ENCODE measurements at places on chromosomes 3 and 15. TPM values are rescaled to one million over a fixed set of nuclear protein-coding genes. Genes with fewer than 3 reads are reported as not detected.
A peak's percentile ranks its signal among the peaks of the same experiment; 100 is the strongest.

The LMLN gene
- 7.8 TPM for total RNA-seq

The ADGRG7 gene
- total RNA-seq = not detected

The MUC20 gene
- total RNA-seq = 61.4 TPM

The SAMD7 gene
- not detected for total RNA-seq

The SH2D7 gene
- not detected for total RNA-seq

The PSTPIP1 gene
- 0.89 TPM for total RNA-seq

The CAMK2N2 gene
- 0.67 TPM for total RNA-seq

The RGMA gene
- total RNA-seq = 1.0 TPM

The GOLIM4 gene
- total RNA-seq = 27.2 TPM

The RAB5A gene
- total RNA-seq = 59.7 TPM

The GPR149 gene
- total RNA-seq = not detected

GRCh38 chr3:58459160-58459559, 25.5 kb upstream of the PDHB start:
- DNase-seq = no peak

- no peak for DNase-seq
Measured at GRCh38 chr3:191283400-191283799, 45.8 kb upstream of the CCDC50 start.

- DNase-seq = no peak
Measured at GRCh38 chr15:100001405-100001804, 268.2 kb upstream of the LYSMD4 start.

DNA sequence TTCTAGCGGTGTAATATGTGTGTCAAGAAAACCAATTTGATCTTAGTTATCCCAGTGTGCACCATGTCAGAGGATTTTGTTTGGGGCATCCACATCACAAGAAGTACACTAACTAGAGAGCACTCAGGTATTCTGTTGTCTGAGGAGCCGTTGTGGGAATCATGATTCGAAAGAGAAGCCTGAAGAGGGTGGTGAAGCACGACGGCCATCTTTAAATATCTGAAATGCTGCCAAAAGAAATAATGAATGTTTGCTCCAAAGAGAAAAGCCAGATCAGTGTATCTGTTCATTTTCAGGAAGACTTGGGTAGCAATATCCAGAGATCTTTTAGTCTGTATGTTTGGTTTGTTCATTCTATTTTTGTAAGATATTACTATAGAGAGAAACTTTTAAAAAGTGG, 180.7 kb downstream of the KLHL25 start:
- no peak for DNase-seq

DNA sequence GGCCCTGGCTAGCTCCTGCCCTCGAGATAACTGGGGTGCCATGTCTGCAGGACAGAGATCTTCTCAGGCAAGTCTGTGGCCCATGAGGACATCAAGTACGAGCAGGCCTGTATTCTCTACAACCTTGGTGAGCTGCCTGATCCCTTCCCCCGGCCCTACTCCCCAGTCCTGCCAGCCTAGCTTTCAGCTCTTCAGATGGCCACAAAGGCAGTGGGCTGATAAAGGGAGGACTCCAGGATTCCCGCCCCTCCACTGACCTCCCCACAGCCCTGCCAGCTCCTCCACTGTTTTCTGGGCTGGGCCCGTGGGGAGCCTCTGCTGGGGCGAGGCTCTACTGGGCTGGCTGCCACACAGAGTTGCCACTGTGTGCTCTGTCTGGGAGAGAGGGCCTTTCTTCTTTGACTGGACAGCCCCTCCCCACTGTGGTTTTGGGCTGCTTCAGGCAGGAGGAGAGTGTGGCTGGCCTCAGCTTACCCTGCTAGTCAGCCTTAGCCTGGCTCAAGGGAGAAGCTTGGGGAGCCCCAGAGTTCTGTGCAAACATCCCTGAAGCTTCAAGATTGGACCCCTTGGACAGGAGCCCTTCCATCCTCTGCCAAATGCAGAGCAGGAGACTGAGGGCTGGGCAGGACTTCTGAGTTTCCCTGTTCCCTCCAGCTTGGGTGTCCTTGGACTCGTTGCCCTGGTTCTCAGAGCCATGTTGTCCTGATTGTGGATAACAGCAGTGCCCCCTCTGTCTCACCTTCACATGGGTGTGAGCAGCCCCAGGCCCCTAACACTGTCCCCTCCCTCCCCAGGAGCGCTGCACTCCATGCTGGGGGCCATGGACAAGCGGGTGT, 24.4 kb downstream of the PTPN23 start:
- no peak for DNase-seq

- no peak for DNase-seq
Measured at GRCh38 chr3:155392138-155392537, 98.7 kb upstream of the STRIT1 start.

DNA sequence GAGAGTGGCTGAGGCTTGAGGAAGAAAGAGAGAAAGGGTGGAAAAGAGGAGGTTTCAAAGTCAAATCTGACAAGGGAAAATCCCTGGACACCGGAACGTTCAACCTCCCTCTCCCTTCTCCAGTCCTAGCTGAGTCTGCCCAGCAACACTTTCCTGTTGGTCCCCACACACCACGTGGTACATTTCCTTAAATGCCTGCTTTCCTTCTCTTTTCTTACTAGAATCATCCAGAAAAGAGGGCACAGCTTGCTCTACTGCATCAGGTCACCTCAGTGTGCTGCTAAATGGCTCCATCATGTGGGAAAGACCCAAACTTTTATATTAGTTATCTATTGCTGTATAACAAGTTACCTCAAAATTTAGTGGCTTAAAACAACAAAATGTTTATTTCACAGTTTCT, 181.2 kb downstream of the NECTIN3 start:
- no peak for DNase-seq

DNA sequence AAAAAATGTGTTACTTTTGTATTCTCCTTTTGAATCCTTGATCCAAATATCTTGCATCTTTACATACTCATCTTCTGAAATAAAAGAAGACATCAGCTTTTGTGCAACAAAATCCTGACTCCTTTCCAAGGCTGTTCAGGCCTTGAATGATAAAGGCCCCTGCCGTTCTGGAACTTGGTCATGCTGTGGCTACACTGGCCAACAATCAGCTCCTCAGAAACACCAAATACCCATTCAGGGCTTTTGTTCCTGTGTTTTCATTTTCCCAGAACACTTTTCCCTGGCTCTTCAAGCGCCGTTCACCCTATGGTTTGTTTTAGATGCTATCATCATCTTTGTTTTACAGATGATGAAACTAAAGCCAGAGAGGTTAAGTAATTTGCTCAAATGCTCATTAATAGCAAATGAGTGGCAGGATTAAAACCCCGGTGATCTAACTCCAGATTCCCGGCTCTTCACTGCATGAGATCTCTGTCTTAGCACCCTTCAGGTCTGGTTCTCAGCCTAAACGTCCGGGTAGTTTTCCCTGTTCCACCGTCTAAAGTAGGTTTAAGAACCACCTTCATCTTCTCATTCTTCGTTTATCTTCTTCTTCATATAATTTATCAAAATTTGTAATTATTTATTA, 58.3 kb downstream of the EPHA3 start:
- no peak for DNase-seq

DNA sequence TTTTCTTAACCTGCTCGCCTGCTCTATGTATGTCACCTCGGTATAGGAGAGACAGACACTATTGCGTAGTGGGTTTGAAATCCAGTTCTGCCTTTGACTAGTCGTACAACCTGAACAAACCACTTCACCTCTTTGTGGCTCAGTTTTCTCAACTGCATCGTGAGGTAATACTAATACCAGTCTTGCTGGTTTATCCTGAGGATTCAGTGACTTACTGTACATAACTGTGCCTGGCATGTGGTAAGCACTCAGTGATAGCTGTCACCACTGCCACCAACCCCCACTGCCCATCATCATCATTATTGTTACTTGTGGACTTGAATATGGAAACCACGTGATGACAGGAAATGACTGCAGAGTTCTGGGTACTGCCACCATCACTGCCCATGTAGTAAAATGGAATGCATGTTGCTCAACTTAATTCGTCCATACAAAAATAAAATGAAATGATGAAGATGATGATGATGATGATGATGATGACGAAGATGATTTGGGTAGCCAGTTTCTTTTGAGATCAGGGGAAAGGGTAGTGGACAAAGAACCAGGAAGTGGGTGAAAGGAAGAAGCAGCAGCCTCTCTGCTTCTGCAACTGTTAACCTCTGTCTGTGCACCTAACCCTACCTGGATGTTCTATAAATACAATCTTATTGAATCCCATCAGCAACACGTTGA, 228.1 kb downstream of the FEZF2 start:
- no peak for DNase-seq

GRCh38 chr15:63212050-63213004, 22.9 kb downstream of the RAB8B start:
- no peak for DNase-seq

DNA sequence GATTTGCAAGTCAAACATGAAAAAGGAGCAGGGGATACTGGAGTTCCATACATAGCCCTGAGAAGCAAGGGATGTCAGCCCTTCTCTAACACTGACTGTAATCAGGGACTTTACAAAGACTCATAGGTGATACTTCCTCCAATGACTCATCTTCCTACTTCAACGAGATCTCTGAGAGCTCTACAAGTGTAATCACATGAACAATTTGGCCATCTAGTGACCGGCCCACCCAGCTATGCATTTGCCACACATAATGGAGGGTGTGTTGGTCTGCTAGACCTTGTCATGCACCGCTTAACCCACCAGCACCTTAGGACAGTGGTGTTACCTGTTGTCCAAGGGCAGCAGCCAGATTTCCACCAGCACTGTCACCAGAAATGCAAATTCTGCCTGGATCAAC, 75.3 kb downstream of the NCEH1 start:
- DNase-seq = peak; percentile 56

- DNase-seq = peak; percentile 66
Measured at GRCh38 chr3:129888771-129889170, 4.7 kb downstream of the TMCC1 start.

DNA sequence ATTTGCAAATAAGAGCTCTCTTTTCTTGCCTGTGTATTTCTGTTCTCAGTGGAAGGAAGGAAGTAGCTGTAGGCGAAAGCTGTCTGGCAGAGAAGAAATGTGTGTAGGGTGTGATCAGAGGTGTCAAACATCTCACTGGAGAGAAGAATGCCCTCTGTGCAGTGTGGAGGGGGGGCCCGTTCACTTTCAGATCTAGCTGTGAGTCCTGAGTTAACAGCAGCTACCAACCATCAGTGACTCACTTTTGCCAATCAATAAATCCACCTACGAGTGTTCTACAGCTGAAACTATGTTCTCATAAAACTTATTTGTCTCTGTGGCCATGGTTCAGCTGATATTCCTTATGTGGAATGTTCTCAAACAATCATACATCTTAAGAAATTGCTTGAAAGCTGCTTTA, 103.7 kb downstream of the FRMD4B start:
- no peak for DNase-seq

- no peak for DNase-seq
Measured at GRCh38 chr3:82080261-82080660, 318.8 kb upstream of the GBE1 start.

DNA sequence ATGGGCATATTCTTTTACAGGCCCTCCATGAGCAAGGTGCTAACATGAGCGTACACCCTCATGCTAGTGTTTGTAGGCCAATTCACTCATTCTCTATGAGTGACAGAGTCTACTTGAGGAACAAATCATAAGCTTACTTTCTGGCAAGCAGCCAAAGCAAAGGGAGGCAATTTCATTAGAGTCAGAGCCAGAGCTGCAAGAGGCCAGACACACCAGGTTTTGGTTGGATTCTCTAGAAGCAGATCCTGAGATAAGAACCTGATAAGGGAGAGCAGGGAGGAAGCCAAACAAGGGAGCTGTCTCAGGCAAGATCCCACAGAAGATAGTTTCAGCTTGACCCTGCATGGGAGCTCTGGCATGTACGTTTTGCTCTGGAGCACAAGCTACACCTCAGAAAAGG, 214.1 kb upstream of the CTNNB1 start:
- no peak for DNase-seq

- DNase-seq = no peak
Measured at GRCh38 chr3:122257644-122258364, 67.2 kb upstream of the CSTA start.

DNA sequence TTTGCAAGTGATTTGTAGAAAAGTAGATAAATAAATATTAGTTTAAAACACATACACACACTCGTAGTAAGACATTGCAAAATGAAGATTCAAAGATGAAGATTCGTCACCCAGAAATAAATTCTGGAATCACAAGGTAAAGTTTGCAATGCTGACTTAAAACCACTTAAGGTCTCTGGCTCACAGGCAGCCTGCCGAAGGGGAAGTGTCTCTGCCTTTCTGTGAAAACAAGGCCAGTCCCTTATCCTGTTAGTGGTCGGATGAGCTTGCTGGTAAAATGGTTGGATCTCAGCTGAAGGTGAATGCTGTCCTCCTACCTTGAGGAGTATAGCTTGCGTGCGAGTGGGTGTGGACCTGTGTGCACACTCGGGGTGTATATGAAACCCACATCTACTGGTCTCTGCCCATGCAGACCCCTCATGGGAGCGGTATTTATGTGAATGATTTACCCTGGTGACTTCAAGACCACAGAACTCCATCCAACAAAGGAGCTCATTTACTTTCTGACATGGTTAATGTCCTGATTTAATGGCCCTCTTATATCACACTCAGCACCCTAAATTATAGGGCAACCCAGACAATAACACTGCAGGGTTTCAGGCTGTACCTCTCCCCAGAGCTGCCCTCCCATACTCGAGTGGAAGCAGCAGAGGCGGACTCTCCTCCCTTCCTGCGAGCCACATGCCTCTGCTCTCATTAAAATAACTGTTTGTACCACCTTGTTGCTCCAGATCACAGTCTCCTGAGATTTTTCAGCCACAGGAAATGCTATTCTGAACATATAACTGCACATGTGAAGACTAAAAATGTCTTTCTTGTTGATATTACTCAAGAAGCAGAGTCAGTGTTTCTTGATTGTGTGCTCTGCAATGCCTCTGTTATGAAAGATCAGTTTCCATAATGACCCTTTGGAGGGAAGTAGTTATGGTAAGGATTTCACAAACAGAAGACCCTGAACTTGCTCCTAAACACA, 45.9 kb upstream of the ALDH1A3 start:
- DNase-seq = no peak
